ENCODE measurements at places on chromosomes 5 and 9. TPM values are rescaled to one million over a fixed set of nuclear protein-coding genes. Genes with fewer than 3 reads are reported as not detected.

Gene FBLL1
- 0.42 TPM for total RNA-seq

Gene PRDM9
- total RNA-seq, result not detected

Gene PFN3
- total RNA-seq, result not detected

Gene CDK5RAP2
- total RNA-seq, result 29.3 TPM

Gene SPATA31C1
- total RNA-seq, result not detected

Gene GARNL3
- 6.7 TPM for total RNA-seq

Gene LOX
- 0.84 TPM for total RNA-seq

Gene DPP7
- total RNA-seq, result 25.0 TPM

Gene PCDHGC5
- 1.1 TPM for total RNA-seq

Gene TOR1B
- 18.6 TPM for total RNA-seq

Gene HAVCR1
- total RNA-seq, result 2.8 TPM

Gene KIF4B
- total RNA-seq, result 0.17 TPM

DNA sequence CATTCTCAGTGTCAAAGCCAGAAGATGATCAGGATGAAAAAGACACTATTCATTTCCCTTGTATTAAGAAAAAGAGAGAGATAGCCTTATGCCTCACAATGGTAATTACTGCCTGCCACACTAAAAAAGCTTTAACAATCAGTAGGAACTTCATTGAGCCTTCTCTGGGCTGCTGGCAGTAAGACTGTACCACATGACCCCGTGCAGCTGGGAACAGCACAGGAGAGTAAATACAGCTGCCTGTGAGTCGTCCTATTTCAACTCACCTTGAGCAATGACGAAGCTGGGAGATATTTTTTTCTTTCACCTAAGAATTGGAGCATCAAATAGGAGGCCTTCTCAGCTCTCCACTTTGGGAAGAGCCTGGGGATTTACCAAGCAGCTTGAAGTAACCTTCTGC lies 316.3 kb downstream of the GABRB2 start:
- H3K27me3 ChIP-seq, result no peaks in the 10 kb centered on the region
- no peaks in the 10 kb centered on the region for H3K36me3 ChIP-seq
- H3K4me3 ChIP-seq, result no peak overlapping the region

DNA sequence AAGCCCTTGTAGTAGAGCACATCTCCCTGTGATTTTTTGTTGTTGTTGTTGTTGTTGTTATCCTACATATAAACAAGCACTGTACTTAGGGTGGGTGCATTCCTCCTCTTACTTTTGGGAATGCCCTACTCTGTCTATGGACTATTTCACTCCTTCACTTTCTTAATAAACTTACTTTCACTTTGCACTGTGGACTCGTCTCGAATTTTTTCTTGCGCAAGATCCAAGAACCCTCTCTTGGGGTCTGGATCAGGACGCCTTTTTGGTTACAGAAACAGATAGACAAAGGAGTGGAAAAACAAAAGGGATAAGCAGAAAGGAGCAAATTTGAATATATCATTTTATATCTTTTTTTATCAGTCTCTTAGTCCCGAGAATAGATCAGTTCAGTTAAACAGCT lies 14.4 kb upstream of the PAIP1 start:
- H3K27me3 ChIP-seq, result no peaks in the 10 kb centered on the region
- H3K27ac ChIP-seq, result no peak overlapping the region
- H3K4me3 ChIP-seq, result no peak overlapping the region
- no peak for DNase-seq
- peaks cover 4% of the 10 kb centered on the region for H3K36me3 ChIP-seq
- no peaks in the 10 kb centered on the region for H3K4me1 ChIP-seq

DNA sequence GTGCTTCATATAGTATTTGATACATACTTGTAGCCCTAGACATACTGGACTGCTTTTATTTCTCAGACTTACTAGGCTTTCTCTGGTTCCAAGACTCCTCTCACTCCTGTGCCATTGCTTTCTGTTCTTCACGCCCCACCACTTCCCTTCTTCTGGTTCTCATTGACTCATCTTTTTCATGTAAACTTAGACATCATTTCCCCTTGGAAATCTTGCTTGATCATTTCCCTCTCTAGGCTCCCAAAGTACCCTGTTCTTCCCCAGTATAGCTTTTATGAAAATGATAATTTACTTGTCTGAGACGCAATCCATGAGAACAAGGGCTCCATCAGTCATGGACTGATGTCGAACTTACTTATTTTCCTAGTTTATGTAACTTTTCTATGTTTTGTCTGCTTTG lies 83.5 kb downstream of the TLR4 start:
- no peaks in the 10 kb centered on the region for H3K36me3 ChIP-seq
- H3K27me3 ChIP-seq, result no peaks in the 10 kb centered on the region
- no peaks in the 10 kb centered on the region for H3K4me1 ChIP-seq
- DNase-seq, result no peak
- no peak overlapping the region for H3K27ac ChIP-seq

GRCh38 chr9:121450241-121450640 lies 49.4 kb downstream of the GGTA1 start:
- DNase-seq, result no peak
- no peaks in the 10 kb centered on the region for H3K27me3 ChIP-seq
- no peak overlapping the region for H3K27ac ChIP-seq
- H3K4me1 ChIP-seq, result no peaks in the 10 kb centered on the region

- H3K27me3 ChIP-seq, result no peaks in the 10 kb centered on the region
- DNase-seq, result no peak
These were observed 1.6 kb downstream of the PDGFRB start for GRCh38 chr5:150153957-150154617.

GRCh38 chr9:107542411-107543157 lies 53.0 kb upstream of the KLF4 start:
- peaks cover 15% of the 10 kb centered on the region for H3K4me1 ChIP-seq
- no peak overlapping the region for H3K27ac ChIP-seq
- no peak overlapping the region for H3K4me3 ChIP-seq
- no peaks in the 10 kb centered on the region for H3K27me3 ChIP-seq

- peak; percentile 74 for DNase-seq
- peak within 1 kb of the TSS; percentile 78 for H3K4me3 ChIP-seq
- H3K36me3 ChIP-seq, result no peaks in the 10 kb centered on the region
- H3K4me1 ChIP-seq, result peaks cover 40% of the 10 kb centered on the region
These were observed at the start of the genes ITGA1 and PELO for GRCh38 chr5:52787600-52788504. Gene ITGA1, plus strand, starts transcription at chr5:52787916. Its CDS starts 438 bp downstream, at chr5:52788354. Gene PELO, plus strand, starts transcription at chr5:52787916. Its CDS starts 12,479 bp downstream, at chr5:52800395.

DNA sequence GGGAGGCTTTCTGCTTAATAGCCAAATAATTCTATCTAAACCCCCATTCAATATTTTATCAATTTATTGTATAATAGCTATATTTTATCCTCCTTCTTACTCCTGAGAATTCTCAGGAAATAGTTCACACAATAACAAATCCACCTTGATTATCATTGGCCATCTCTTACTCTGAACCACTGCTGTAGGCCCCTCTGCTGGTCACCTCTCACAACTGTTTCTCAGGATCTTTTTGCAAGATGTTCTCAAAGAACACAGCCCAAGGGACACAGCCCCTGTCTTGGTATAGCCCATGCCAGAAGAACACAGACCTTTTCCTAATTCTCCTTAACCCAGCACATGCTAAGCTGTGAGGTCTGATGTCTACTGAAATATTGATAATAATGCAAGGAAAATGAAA lies 74.9 kb upstream of the HTR4 start:
- no peaks in the 10 kb centered on the region for H3K36me3 ChIP-seq
- H3K4me3 ChIP-seq, result no peak overlapping the region
- H3K27ac ChIP-seq, result no peak overlapping the region
- no peaks in the 10 kb centered on the region for H3K27me3 ChIP-seq
- no peak for DNase-seq

DNA sequence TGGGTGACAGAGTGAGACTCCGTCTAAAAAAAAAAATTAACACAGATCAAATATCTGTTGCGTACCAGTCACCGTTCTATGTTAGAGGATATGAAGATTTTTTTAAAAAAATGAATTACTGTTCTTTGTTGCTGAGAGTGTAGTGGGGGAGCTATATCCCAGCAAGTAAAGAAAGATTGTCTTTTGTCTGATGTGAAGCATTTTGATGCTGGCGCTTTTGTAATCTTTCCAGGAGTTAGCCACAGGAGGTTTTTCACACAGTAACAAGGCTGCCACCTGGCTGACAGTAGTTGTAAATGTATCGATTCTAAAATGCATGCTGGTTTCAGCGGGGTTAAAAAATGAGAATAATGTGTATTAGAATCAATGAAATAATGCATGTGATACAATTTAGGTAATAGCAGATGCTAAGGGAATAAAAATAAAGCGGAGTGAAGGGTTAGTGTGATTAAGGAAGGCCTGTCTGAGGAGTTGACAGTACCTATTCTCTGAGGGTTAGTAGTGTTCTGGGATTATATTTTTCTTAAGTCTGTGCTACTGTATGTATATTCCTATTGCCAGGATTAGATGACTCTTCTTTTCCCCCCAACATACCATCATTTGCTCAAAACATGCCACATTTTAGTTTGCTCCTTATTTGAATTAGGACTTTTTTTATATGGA lies 3.4 kb downstream of the LMNB1 start:
- H3K4me1 ChIP-seq, result peaks cover 23% of the 10 kb centered on the region
- H3K36me3 ChIP-seq, result no peaks in the 10 kb centered on the region
- no peak overlapping the region for H3K4me3 ChIP-seq
- H3K27me3 ChIP-seq, result no peaks in the 10 kb centered on the region

DNA sequence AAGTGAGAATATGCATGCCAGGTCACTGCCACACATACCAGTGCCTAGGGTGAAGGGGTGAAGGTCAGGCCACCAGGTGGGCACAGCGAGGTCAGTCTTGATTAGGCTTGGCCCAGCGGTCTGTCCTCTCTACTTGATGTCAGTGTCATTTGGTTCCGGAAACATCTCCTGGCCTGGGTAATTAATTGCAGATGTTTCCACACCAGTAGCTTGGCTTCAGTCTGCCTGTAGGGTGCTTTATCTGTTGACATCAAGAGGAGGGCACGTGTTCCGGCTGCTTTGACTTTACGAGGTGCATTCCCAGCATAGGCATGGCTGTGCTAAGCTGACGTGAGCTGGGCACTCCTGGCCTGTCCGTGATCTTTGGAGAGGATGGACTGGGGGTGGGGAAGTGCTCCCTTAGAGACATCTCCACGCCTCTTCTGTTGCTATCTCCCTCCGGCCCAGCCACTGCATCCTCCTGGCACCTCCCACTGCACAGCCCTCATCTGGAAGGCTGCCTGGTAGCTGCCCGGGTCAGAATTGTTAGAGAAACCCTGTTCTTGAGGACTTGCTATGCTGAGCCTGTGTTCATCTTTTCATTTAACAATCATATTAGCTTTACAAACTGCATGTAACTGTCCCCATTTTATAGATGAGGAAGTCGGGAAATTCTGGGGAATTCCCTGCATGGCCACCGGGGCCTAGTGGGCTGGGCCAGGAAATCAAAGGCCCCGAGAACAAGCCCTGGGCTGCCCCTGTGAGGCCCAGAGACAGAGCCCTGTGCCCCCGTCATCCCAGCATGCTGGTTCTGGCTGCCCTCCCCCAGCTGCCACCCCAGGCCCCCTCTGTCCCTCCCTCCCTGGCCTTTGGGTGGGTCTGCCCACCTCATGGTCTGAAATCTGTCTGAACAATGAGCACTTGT lies 29.1 kb downstream of the JADE2 start:
- peaks cover 23% of the 10 kb centered on the region for H3K4me1 ChIP-seq
- no peak overlapping the region for H3K4me3 ChIP-seq
- DNase-seq, result no peak
- H3K36me3 ChIP-seq, result peaks cover 2% of the 10 kb centered on the region
- no peaks in the 10 kb centered on the region for H3K27me3 ChIP-seq
- H3K27ac ChIP-seq, result peak overlapping the region; percentile 44

DNA sequence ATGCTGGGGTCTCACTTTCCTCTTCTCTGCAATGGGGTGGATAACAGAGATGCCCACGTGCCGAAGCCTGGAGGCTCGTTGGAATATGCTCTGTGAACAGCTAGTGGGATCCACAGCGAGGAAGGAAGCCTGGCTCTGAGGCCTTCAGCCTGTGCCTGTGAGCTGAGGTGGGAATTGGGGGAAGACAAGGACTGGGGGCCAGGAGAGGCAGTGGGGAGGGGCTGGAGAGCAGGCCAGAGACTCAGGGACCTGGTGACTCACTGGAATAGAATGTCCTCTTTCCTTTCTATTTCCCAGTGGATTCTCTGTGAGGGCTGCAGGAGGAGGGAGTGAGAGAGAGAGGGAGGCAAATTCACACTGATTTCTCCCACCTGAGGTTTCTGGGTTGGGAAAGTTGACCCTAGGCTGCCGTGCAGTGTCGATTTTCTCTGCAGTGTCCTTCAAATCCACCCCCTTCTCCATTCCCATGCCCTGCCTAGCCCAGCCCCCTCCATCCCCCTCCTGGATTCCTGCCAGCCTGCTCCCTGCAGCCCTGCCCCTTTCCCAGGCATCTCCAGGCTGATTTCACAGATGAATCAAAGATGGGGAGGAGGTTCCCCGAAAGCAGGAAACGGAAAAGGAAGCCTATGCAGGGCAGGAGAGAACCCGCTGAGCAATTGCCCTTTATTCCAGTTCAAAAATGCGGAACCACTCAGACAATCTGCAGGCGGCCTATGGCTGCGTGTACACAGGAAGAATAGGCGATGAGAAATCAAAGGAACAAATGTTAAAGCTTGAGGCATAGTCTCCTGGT lies 1.4 kb upstream of the SPAAR start:
- H3K4me3 ChIP-seq, result no peak overlapping the region
- H3K27ac ChIP-seq, result peak overlapping the region; percentile 74
- H3K4me1 ChIP-seq, result peaks cover 41% of the 10 kb centered on the region
- DNase-seq, result peak; percentile 69
- H3K27me3 ChIP-seq, result no peaks in the 10 kb centered on the region

- no peak for DNase-seq
- H3K4me3 ChIP-seq, result no peak overlapping the region
- H3K36me3 ChIP-seq, result no peaks in the 10 kb centered on the region
- no peaks in the 10 kb centered on the region for H3K27me3 ChIP-seq
These were observed 22.1 kb upstream of the UBAP2 start for GRCh38 chr9:34070606-34071324.

GRCh38 chr5:118548761-118549720 lies 439.3 kb downstream of the DTWD2 start:
- no peaks in the 10 kb centered on the region for H3K36me3 ChIP-seq
- no peaks in the 10 kb centered on the region for H3K27me3 ChIP-seq
- H3K27ac ChIP-seq, result no peak overlapping the region
- H3K4me3 ChIP-seq, result no peak overlapping the region
- DNase-seq, result no peak

GRCh38 chr5:26495437-26495836 lies 542.9 kb downstream of the CDH9 start:
- H3K4me1 ChIP-seq, result no peaks in the 10 kb centered on the region
- H3K27ac ChIP-seq, result no peak overlapping the region
- no peak for DNase-seq
- H3K36me3 ChIP-seq, result no peaks in the 10 kb centered on the region
- H3K27me3 ChIP-seq, result no peaks in the 10 kb centered on the region

- H3K4me1 ChIP-seq, result peaks cover 3% of the 10 kb centered on the region
- no peak overlapping the region for H3K4me3 ChIP-seq
- no peak overlapping the region for H3K27ac ChIP-seq
- no peak for DNase-seq
- no peaks in the 10 kb centered on the region for H3K36me3 ChIP-seq
These were observed 543.1 kb downstream of the TLE1 start for GRCh38 chr9:81146241-81146640.

GRCh38 chr9:128439273-128439672 lies 16.5 kb upstream of the ODF2 start:
- H3K4me1 ChIP-seq, result no peaks in the 10 kb centered on the region
- no peaks in the 10 kb centered on the region for H3K27me3 ChIP-seq
- no peak for DNase-seq

DNA sequence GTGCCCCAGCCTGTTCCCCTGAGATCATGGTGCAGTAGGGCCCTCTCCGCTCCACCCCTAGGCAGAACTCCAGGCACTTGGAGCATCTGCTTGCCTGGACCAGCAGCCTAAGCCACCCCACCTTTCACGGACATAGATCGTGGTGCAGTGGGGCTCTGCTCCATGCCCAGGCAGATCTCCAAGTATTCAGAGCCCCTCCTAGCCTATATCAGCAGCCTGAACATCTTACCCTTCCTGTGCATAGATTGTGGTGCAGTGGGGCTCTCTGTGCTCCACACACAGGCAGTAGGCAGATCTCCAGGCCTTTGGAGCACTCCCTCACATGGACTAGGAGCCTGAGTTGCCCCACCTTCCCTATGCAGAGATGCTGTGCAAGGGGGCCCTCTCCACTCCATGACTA lies 103.0 kb downstream of the GLIS3 start:
- no peaks in the 10 kb centered on the region for H3K36me3 ChIP-seq
- H3K4me1 ChIP-seq, result no peaks in the 10 kb centered on the region
- DNase-seq, result no peak
- no peaks in the 10 kb centered on the region for H3K27me3 ChIP-seq
